ENCODE measurements at places on chromosomes 7 and 10.

- no peak for DNase-seq
Measured at GRCh38 chr10:80185578-80186299, 19.6 kb downstream of the ANXA11 start.

GRCh38 chr10:132912713-132913558, 29.4 kb downstream of the CFAP46 start:
- DNase-seq, result no peak

DNA sequence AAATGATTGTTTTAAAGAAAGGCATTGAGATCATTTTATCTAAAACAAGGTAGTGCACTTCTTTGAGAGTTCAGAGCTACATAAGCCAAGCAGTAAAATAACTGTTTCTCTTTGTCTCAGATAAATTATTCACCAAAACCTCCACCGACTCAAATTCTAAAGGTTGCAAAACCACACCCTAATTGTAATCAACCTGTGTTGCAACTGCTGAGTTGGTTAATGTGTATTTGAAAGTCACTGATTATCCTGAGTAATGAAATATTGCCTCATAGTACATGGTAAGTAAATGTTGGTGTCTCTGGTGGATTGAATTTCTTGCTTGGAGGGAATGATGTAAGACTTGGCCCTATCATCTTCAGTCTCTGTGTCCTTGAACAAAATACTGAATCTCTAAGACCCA, 35.9 kb upstream of the CYP2C9 start:
- DNase-seq, result no peak

DNA sequence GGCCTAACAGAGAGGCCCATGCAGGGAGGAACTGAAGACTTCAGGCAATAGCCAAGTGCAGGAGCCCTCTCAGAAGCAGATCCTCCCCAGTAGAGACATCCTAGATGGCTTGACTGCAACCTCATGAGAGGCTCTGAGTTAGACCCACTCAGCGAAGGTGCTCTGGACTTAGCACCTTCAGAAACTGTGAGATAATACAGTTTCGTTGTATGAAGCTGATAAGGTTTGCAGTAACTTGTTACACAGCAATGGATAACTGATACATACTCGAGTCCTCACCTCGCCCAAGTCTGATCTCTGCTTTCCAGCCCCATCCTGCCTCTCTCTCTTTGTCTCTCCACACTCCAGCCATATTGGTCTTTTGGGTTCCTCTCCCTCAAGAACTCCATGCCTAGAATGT, 136.4 kb upstream of the EEPD1 start:
- DNase-seq, result no peak

GRCh38 chr10:100696477-100696901, 48.9 kb upstream of the PAX2 start:
- no peak for DNase-seq

DNA sequence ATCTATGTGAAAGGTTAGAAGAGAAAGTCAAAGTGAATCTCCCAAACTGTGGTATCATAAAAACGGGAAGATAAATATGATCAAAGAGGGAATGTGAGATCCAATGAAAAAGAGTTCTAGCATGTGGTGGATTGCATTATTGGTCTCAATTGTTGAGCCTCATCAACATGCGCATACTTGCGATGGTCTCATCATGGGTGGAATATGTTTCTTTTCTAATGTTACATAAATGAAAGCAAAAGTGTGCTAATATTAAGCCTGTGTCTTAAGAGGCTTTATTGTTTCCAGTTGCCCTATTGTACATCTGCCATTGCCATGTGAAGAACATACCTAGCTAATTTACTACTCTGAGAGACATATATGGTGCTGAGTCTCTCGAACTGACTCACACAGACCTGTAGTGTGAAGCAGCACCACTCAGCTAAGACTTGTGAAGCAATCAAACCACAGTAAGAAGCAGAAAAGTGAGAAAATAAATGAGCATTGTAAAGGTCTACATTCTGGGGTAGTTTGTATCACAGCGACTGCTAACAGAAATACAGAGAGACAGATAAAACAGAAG, 645.5 kb upstream of the PCDH15 start:
- no peak for DNase-seq

GRCh38 chr10:63257778-63258177, 124.7 kb downstream of the NRBF2 start:
- no peak for DNase-seq

DNA sequence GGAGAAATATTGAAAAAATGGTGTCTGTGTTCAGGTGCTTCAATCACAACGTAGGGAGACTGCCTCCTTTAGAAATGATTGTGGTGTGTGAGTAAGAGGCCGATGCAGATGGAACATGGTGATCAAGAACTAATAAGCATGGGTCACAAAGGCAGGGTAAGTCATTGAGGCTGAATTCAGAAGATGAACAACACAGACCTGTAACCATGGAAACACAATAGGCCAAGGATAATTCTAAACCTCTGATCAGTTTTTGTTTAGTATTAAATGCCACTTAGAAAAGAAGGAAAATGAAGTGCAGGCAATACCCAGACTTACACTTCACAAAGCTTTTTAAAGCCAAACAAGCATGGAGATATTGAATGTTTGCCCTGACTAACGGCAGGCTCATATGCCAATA, 32.8 kb upstream of the TAS2R16 start:
- no peak for DNase-seq

- DNase-seq, result no peak
Measured at GRCh38 chr7:151497306-151497871, 22.3 kb downstream of the RHEB start.
